CD8-positive, alpha-beta T cell (primary cell): ENCODE measurements at places on chromosomes 3 and 15.

GRCh38 chr3:134328846-134329245, 45.4 kb downstream of the AMOTL2 start:
- DNase-seq, result no peak

DNA sequence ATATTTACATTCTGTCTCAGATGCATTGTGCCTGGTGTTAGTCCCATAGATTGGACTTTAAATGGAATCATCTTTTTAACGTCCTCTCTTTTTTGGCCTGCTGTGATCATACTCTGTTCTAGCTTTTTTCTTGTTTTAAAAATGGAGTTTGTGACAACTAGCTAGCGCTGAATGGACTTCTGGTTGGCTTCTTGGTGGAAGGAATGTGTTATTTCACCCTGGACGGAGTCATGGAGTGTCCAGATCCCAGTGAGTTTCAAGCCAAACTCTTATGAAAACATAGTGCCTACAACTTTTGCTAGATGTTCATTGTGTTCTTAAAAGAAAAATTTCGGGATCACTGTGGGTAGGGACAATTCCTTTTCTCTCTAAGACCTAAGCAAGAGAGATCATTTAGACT, 192.6 kb downstream of the TCF12 start:
- DNase-seq, result no peak

DNA sequence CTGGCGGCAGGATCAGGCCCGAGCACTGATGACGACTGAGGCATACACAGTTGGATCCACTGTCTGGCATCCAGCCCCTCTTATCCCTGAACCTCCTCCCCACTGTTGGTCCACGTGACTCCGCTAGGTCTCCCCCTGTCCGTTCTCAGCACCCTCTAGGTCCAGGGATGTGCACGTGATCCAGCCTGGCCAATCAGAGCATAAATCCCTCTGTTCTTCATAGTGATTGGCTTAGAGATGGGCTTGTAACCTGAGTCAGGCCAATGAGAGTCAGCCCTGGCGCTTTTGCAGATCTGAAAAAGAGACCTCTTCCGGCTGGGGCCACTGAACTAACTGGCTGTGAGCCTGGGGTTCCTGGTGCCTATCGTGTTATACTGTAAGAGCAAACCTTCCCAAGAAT, 20.5 kb upstream of the IQSEC1 start:
- no peak for DNase-seq

DNA sequence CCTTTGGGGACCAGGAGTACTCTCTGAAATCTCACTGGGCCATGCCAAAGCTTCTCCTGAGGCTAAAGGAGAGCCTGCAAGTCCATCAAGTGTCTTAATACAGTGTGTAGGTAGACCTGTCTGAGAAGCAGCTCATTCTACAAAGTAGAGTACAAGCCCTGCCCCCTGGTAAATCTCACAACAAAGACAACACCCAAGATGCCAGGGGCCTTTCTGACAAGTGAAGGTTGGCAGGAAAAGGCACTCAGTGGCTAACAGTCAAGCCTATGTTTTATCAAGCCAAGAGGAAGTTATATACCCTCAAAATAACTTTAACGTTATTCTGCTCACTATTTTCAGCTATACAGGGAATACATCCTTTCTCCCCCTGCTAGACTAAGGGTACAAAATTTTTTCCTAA, 58.3 kb downstream of the NMNAT3 start:
- DNase-seq, result no peak

GRCh38 chr3:181700168-181701087, 11.3 kb upstream of the SOX2 start:
- peak; percentile 36 for DNase-seq

DNA sequence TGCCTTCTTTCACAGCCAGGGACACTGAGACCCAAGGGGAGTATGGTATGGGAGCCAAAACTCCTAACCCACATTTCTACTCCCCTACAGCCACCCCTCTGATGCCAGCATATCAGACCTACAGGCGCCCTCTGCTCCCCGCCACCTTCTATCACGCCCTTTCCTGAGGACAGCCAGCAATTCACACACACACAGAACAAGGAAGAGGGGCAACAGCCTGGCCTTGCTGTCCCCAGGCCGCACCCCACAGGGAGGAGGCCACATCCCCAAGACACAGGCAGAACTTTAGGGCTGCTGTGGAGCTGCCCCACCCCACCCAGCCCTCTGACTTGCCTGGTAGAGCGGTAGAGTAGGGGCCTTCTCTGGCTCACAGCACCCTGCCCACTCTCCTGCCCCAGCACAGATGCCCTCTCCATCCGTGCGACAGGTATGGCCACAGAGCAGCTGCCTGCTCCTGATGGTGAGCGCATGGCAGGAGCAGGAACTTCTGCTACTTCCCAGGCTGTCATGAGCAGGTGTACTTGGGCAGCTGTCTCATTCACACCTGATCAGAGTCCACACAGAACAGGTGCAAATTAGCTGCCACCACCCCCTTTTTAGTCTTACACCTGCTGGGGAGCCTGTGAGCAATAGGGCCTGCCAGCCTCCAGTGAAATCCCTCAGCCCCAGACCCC, 33.4 kb downstream of the CCDC33 start:
- no peak for DNase-seq
